ENCODE measurements at places on chromosomes 6 and 20. TPM values are rescaled to one million over a fixed set of nuclear protein-coding genes. Genes with fewer than 3 reads are reported as not detected.
A peak's percentile ranks its signal among the peaks of the same experiment; 100 is the strongest.

DNA sequence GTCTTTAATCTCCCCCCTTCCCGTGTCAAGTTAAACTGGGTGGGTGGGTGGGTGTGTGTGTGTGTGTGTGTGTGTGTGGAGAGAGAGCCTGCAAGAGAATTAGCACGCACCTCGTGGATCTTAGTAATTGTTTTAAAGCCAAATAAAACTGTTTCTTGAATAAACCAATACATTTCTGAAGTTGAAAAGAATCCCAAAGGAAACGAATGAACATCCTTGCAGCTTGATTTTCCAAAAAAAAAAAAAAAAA is 381 bp upstream of the BICRAL start:
- DNase-seq, result no peak

GRCh38 chr6:113120224-113120581 is 736.9 kb upstream of the MARCKS start:
- DNase-seq, result no peak

- no peak for DNase-seq
Observed at GRCh38 chr6:3367630-3368029, 89.2 kb downstream of the SLC22A23 start.

DNA sequence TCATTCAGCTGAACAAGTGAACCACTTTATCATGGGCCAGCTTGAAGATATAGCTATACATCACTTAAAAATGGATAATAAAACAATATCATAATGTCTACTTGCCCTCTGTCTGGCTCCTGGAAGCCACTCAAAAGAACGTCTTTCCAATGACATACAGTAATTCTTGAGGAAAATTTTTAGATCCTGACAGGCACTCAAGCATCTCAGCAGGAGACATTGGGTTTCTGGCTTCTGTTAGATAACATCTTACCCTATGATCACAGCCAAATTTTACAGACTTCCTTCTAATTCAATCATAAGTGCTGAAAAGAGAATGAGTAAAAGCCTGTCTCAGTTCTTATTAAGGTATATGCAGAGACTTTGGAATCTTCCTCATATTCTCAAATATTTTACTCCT is 330 bp downstream of the CGA start:
- no peak for DNase-seq

DNA sequence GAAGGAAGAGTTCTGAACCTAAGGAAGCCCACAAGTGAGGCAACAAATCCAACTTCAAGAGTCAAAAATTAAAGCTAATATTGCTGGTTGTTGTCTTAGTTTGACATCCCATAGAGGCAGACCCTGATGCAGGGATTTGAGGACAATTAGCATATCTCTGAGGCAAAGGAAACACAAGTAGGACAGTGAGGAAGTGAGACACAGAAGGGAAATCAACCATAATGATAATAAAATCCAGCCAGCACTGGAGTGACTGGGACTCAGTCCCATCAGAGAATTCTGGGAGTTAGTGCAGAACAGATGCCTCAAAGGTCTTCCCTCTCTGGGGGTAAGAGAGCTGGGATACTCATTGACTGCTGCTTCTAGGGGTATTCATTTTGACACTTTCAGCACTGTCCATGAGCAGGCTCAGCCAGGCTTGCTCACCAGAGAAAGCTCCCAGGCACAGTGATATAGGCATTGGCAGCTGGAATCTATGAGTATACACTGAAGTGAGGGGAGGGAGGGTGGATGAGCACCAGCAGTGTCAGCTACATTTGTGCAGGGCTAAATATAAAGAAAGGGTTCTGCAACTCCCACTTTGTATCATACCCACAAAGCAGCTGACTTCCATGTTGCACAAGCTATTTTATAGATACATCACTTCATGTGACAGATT is 43.4 kb upstream of the SPTLC3 start:
- DNase-seq, result no peak

GRCh38 chr6:148447521-148448230 is 105.0 kb downstream of the SASH1 start:
- DNase-seq, result no peak

Gene PRSS35
- 0.59 TPM for total RNA-seq

DNA sequence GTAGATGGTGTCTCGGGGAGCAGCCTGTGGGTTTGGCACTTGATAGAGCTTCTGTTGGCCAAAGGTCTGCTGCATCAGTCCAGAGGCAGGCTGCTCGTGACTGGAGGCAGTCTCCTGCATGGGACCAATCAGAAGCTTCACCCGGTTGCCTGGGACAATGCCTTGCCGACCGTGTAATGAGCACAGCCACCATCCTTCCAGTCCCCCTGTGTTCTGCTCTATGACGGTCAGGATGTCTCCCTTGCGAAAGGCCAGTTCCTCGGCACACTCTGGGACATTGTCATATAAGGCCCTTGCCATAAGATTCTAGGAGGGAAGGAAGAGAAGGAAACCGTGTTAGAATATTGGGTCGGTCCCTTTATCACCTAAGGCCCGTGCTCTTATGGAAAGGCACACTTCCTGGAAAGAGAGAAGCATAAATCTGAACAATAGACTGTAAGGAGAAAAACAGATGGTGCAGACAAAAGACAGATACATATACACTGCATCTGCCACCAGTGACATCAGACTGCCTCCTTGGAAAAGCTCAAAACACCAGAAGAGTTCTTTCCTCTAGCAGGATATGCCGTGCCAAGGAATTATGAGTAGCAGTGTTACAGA is 18.9 kb downstream of the NEDD9 start:
- DNase-seq, result no peak

- DNase-seq, result peak; percentile 55
Observed at GRCh38 chr20:5788385-5788895, 38.2 kb downstream of the SHLD1 start.

DNA sequence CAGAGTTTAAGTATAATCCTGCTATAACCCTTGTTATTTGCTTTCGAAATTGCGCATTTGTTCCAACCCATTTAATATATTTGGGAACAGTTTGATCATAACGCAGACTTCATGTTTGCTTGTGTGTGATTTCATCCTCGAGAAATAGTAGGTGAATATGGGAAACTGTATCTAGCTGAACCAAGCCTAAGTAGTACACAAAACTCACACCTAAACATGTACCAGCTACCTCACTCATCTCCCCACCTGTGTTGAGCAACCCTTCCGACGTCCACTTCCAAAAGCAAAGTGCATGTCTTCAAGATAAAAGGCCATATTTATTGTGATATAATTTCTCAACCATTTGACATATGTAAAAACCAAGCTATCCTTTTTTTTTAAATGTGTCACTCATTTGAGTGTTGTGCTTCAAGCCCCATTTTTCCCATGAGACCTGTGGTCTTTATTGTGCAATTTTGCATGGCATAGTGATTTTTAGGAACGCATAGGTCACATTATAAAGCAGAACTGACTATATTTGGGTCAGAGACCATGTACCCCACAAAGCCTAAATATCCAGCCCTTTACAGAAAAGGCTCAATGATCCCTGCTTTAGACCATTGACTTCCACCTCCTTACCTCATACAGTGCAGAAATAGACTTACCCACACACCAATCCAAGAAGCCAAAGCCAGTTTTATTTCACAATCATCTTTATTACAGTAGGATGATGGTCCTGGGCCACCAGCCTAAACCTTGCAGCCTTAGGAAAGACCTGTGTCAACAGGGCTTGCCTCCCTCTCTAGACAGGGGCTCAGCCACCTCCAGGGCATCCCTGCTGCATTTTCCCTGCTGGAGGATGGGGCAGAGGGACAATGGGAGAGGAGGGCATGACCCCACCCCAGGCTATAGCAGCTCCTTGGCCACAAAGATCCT is 7.1 kb downstream of the CCND3 start:
- DNase-seq, result no peak

Gene BPIFB2
- not detected for total RNA-seq

Gene SLC22A2
- total RNA-seq, result not detected

Gene ELOVL2
- total RNA-seq, result not detected

Gene SRMS
- total RNA-seq, result not detected

Gene CTAGE9
- total RNA-seq, result not detected

DNA sequence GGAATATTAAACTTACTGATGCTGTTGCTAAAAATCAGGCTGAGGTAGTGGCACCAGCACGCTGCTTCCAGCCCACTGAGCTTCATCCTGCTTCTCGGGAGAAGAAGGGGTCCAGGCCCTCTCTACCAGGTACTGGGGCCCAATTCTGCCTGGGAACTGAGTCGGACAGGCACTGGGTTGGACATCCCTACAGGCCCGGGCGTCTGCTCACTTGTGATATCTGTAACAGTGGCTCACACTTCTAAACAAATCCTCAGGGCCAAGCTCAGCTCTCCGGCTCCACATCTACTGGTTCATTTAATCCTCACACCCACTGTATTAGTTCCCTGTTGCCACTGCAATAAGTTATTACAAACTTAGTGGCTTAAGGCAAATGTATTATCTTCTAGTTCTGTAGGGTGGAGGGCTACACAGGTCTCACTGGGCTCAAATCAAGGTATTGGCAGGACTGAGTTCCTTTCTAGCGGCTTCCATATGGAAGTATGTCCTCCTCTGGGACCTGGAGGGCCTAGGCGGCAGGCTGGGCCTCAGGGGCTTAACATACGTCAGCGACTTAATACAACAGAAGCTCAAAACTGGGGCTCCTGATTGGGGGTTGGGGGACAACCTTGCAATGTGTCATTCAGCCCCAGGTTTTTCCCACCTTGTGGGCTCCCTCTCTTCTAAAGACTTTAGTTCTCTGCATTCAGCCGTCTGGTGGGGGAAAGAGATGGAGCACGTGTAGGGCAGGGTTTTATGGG is 1.6 kb upstream of the KCNK15 start:
- DNase-seq, result no peak

Gene PPARD
- 26.6 TPM for total RNA-seq

Gene GLP1R
- 0.55 TPM for total RNA-seq

DNA sequence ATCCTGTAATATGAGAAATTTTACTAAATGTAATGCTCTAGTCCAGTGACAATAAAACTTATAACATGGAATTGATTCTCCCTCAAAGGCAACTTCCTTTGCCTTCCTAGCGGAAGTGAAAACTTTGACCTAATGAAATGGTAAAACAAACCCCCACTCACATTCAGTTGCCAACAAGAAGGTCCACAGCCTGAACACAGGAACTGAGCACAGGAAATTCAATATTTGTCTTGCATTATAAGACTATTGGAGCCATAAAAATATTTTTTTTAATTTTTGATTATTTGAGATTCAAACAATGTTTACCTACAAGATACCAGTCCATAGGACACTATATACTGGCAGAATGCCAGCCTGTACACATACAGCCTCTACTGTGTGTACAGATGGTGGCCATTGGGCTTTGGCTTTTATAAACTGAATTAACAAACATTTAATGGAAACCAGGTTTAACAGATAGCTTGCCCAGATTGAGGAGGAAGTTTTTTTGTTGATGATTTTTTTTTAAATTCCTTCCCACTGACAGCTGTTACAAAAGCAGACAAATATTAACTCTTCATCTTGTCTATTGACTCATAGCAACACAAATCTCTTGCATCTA is 481.5 kb upstream of the JAG1 start:
- DNase-seq, result no peak

GRCh38 chr6:125421836-125422235 is 120.1 kb upstream of the HDDC2 start:
- DNase-seq, result no peak

Gene LIN28B
- total RNA-seq, result not detected

Gene MOG
- not detected for total RNA-seq

- DNase-seq, result no peak
Observed at GRCh38 chr20:34747479-34747878, 43.3 kb downstream of the TP53INP2 start.

Gene IL17F
- total RNA-seq, result not detected

Gene ARMH2
- total RNA-seq, result not detected

Gene TINAG
- not detected for total RNA-seq

- no peak for DNase-seq
Observed at GRCh38 chr6:144086959-144087358, 8.4 kb downstream of the SF3B5 start.

- no peak for DNase-seq
Observed at GRCh38 chr6:56708810-56709597, 66.3 kb upstream of the DST start.

DNA sequence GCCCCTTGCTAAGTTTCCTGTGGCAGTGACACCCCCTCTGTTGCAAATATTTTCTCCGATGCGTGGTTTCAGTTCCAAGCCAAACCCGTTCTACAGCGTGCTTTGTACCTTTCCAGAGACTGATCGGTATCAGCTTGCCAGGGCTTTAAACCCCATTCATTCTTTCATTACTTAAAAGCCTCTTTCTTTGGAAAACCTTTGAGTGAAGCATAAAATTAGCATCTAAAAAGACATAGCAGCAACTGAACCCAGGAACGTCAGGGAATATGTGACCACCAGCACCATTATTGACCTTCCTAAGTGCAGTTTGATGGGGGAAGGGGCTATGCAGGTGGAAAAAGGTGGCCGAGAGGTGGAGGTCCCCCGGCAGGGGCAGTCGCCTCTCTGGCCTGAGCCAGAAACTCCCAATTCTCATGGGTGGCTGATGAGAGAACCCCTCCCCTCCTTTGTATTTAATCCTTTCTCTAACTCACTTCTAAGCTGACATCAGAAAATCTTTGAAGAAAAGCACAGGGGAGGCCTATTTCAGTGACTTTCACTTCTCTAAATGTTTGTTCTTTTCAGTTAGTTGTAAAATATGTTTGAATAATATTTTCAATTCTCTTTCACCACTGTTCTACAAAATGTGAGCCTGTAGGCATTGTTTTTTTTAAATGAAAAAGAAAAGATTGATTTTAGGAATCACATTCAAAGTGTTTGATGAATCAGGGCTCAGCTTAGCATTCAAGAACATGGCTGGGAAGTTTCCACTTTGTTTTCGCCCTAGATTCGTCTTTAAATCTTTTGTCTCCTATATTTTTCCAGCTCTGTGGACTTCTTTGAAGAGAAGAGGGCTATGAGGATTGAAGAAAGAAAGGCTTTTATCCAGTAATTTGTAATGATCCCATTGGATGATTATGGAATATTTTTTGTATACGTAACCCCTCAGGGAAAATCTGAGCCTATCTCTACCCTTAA is 89.2 kb downstream of the RSPH3 start:
- no peak for DNase-seq

Gene OGFRL1
- 35.6 TPM for total RNA-seq

Gene PNLDC1
- not detected for total RNA-seq

- DNase-seq, result no peak
Observed at GRCh38 chr20:14707026-14707680, 369.7 kb upstream of the FLRT3 start.

DNA sequence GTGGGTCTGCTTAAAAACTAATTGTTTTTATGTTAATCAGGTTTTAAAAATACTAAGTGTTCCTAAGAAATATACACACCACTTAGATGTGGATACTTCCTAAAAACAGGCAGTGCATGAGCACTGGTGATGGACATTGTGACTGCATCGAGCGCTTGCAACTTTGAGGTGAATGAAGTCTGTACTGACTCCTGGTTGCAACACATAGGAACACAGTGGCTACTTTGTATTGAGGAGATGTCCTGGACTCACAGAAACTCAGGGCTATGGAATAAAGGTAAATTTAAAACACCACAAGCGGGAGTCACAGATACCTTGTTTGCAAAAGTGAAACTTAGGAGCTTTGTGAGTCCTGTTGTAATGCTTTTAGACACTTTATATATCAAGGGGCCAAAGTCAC is 55.6 kb upstream of the POLR1H start:
- DNase-seq, result no peak

Measured in uterus (tissue), 4 donors.